Left hindlimb (tissue), 1 donor: ENCODE measurements at places on chromosomes 4 and X.

DNA sequence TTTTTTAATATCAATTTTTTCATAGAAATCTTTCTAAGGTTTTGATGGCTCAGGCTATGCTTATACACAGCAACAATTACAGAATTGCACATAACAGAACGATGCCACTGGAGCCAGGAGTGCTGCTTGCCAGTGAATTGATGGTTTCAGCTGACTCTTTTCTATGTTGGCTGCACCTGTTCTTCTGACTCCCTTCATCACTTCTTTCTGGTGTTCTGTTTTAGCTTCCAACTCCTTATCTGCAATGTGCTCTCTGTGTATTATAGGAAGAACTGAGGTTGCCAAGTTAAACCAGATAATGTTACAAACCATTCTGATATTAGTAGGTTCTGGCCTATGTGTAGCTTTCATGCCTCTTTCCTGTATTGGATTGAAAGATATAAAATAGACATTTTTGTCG lies 11.6 kb upstream of the VEGFD start:
- DNase-seq: no peak

GRCh38 chrX:2145692-2146367 lies 354.9 kb downstream of the DHRSX start:
- DNase-seq: no peak

GRCh38 chr4:26192899-26193869 lies 127.6 kb upstream of the RBPJ start:
- DNase-seq: no peak

- DNase-seq: peak; percentile 19
These were observed 16.2 kb downstream of the CTAG1B start for GRCh38 chrX:154602766-154603437.
